ENCODE measurements at places on chromosomes 11 and 22.

DNA sequence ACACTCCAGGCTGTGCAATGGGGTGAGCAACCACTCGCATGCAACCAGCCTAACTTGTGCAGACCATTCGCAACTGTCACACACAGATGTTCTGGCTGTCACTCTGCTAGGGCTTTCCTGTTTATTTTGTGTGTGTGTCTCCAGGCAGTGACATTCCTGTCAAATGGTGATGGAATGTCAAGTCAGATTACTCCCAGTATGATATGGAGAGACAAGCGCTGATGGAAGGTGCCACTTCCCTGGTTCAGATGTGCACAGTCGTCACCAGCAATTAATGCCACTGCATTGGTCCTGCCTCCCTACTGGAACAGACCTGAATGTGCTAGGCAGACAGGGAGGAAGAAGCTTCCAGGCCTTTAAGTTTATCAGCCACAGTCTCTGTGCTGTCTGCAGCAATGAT is 442.4 kb upstream of the ISX start:
- no peak for DNase-seq

DNA sequence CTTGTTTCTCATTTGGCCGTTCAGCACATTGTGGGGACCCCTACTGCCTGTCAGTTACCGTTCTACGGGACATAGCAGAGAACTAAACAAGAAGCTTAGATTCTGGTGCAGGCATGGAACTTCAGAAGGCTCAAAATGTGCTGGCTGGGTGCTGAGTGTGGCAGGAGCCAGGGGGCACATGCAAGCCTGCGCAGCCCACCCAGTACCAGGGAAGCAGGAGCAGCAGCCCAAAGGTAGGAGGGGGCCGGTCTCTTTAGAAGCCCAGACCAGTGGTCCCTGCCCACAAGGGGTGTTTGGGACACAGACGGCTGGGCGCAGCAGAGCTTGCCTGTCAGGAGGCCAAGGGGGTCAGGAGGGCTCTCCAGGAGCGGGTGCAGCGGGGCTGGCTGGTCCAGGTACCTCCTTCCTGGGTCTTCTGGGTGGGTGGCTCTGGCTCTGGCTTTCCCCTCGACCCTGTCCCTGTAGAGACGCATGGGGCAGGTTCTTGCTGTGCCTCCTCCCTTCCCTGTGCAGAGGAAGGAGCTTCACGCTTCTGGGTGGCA is 2.2 kb downstream of the PTDSS2 start:
- DNase-seq = no peak

DNA sequence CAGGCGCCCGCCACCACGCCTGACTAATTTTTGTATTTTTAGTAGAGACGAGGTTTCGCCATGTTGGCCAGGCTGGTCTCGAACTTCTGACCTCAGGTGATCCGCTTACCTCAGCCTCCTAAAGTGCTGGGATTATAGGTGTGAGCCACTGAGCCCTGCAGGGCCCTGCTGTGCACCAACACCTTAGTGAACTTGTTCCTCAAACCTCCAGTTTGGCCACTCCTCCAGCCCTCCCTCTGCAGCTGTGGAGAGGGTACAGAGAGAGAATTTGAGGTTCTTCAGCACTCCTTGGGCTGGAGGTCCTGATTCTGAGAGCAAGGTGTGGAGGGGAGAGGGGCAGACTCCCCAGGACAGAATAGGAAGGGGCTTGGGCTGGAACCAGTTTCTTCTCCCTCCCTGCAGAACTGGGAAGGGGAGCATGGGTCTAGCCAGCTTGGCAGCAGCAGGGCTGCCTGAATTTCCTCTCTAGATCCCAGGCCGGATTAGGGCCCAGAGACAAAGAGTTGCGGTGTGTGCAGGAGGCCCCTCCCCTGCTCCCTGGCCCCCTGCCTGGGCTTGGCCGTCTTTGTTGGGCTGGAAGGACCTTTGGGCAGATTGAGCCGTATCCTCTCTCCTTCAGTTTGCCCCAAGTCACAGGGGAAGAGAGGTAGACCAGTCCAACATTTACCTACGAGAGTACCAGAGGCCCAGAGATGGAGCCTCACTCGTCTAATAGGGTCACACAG is 2.3 kb upstream of the PEX16 start:
- no peak for DNase-seq

GRCh38 chr11:94543695-94544645 is at the start of gene FUT4:
Gene FUT4 (plus strand): TSS chr11:94543921. CDS start chr11:94544134, 213 bp downstream.
- DNase-seq = peak; percentile 93

DNA sequence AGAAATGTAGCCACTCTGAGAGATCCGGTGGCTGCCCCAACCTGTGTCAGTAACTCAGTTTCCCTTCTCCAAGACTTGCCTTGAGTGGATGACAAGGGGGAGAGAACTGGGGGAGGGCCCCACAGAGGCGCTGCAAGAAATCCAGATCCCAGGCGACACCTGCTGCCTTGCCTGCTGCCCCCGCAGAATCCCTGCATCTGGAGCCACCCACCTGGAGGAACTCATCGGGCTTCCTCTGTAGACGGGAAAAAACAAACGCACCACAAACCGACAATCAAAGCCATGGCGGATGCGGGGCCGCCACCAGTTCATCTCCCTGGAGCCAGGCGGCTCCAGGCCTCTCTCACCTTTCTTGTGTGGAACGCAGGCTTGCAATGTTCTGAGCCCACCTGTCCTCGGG is 40.2 kb downstream of the MACROD1 start:
- DNase-seq = no peak

Measured in iPS-NIHi11 (cell line).